ENCODE measurements at places on chromosomes 3 and 15. TPM values are rescaled to one million over a fixed set of nuclear protein-coding genes. Genes with fewer than 3 reads are reported as not detected.

The BHLHE40 gene
- total RNA-seq, result 22.7 TPM

The ZNF662 gene
- 2.8 TPM for total RNA-seq

The SOX14 gene
- total RNA-seq, result not detected

The GOLGA8G gene
- not detected for total RNA-seq

The UPK1B gene
- not detected for total RNA-seq

The ITGB5 gene
- 167 TPM for total RNA-seq

The IQGAP1 gene
- total RNA-seq, result 215 TPM

The RBP2 gene
- not detected for total RNA-seq

All from smooth muscle cell of trachea (primary cell).